Head of caudate nucleus (tissue), 42 donors: ENCODE measurements at places on chromosomes 1 and 21.

GRCh38 chr21:38733972-38734546, 71.7 kb upstream of the ETS2 start:
- peak; percentile 90 for DNase-seq

DNA sequence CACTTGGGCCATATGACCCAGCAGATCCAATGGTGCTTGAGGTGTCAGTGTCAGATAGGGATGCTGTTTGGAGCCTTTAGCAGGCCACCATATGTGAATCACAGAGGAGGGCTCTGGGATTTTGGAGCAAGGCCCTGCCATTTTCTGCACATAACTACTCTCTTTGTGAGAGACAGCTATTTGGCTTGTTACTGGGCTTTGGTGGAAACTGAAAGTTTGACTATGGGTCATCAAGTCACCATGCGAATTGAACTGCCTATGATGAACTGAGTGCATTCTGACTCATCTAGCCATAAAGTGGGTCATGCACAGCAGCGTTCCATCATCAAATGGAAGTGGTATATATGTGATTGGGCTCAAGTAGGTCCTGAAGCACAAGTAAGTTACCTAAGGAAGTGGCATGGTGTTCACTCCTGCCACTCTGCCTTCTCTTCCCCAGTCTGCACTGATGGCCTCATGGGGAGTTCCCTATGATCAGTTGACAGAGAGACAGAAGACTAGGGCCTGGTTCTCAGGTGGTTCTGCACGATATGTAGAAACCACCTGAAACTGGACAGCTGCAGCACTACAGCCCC, 447.3 kb downstream of the AGBL4 start:
- no peak for DNase-seq

DNA sequence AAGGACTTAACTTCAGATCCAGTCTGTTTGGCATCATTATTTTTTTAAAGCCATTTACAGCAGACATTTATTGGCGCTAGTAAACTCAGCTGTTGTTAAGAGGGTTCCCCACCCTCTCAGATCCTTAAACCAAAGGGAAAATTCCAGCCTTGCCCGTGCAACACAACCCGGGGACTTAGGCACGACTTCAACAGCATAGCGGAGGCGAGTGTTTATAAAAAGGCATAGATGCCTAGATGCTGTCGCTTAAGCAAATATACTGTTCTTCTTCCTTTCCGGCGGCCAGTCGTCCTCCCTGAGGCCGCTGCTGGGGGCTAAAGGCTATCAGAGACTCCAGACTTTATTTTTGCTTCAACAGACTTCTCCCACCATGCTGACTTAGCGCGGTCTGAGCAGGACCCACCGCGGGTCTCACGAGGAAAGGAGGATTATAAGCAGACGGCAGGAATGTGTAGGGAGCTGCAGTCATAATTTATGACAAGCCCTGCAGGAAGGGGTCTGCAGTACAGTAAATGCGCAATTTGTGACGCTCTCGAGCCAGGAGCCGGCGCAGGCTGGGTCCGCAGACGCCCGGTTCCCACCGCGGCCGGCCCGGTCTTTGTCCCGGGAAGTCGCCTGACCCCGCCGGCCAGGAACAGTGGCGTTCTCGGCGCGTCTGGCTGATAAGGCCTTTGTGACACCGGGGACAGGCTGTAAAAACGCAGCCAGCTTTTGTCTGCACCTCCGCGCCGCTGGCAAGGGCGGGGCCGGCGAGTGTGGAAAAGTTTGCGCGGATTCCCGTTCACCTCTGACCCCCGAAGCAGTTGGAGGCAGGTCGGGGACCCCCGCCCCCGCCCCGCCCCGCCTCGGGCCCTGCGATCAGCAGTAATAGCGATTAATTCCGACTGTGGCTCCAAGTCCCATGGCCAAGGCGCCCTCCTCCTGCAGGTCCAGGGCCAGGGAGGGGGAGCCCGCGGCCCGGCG, 61.2 kb upstream of the ARHGEF16 start:
- DNase-seq: no peak

DNA sequence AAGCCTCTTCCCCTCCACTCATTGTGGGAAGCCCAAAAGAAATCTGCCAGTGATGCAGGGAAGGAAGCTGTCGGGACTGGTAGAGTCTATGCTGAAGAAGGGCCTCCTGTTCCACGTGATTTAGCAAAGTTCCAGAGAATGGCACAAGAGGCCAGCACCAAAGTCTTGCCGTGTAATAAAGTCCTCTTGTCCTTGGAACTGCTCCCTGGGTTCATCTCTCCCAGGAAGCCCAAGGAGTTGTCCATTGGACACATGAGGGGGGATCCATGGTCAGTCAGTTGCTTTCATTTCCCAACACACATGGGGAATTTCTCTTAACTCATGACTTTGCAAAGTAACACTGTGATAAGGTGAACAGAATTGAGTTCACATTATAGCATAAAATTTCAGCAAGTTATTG, 116.1 kb upstream of the RAB4A start:
- no peak for DNase-seq

DNA sequence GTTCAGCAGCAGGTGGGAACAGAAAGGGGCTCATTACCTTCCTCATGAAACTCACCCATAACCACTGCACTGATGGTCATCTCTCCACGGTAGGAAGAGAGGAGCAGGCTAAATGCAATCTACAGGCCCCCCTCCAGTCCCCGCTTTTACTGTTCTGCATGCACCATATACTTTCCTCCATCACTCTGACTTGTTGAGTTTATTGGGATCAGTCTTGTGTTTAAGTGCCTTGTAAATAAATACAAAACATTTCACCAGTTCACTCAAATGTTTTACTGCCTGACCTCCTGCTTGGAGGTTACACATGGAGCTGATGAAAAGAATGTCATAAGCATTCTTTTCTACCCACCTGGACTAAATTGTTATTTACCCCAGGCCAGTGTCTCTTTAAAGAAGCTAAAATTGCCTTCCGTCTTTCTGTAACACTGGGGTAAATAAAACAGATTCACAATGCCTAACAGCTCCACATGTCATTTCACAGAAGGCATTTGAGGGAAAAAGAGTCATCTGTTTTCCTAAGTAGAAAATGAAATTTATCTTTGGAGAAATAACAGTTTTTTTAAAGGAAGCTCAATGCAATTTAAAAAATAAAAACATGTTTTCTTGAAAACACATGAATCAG, 30.7 kb downstream of the PTPN14 start:
- no peak for DNase-seq

- DNase-seq: no peak
These were observed 40.5 kb downstream of the DDR2 start for GRCh38 chr1:162672622-162673260.

GRCh38 chr1:184143449-184143848, 91.9 kb downstream of the TSEN15 start:
- peak; percentile 52 for DNase-seq
